ENCODE measurements at places on chromosomes 11 and 22. TPM values are rescaled to one million over a fixed set of nuclear protein-coding genes. Genes with fewer than 3 reads are reported as not detected.

The NLRP14 gene
- not detected for total RNA-seq

The SAA2 gene
- total RNA-seq: 7.6 TPM

The UBQLNL gene
- 0.61 TPM for total RNA-seq

- DNase-seq: no peak
Measured at GRCh38 chr11:111513240-111513605, 1.0 kb upstream of the BTG4 start.

- no peak for DNase-seq
Measured at GRCh38 chr11:110525883-110526282, 96.1 kb downstream of the FDX1 start.

- DNase-seq: no peak
Measured at GRCh38 chr11:74744277-74744676, 4.4 kb upstream of the RNF169 start.

GRCh38 chr11:86592047-86592591 lies 80.3 kb downstream of the ME3 start:
- DNase-seq: no peak

- no peak for DNase-seq
Measured at GRCh38 chr11:96567667-96568066, 177.9 kb downstream of the JRKL start.

- no peak for DNase-seq
Measured at GRCh38 chr11:82673631-82674030, 60.0 kb downstream of the FAM181B start.

- peak; percentile 16 for DNase-seq
Measured at GRCh38 chr11:117177534-117178209, 871 bp upstream of the SIDT2 start.

GRCh38 chr11:76251226-76251575 lies 44.9 kb upstream of the WNT11 start:
- no peak for DNase-seq

DNA sequence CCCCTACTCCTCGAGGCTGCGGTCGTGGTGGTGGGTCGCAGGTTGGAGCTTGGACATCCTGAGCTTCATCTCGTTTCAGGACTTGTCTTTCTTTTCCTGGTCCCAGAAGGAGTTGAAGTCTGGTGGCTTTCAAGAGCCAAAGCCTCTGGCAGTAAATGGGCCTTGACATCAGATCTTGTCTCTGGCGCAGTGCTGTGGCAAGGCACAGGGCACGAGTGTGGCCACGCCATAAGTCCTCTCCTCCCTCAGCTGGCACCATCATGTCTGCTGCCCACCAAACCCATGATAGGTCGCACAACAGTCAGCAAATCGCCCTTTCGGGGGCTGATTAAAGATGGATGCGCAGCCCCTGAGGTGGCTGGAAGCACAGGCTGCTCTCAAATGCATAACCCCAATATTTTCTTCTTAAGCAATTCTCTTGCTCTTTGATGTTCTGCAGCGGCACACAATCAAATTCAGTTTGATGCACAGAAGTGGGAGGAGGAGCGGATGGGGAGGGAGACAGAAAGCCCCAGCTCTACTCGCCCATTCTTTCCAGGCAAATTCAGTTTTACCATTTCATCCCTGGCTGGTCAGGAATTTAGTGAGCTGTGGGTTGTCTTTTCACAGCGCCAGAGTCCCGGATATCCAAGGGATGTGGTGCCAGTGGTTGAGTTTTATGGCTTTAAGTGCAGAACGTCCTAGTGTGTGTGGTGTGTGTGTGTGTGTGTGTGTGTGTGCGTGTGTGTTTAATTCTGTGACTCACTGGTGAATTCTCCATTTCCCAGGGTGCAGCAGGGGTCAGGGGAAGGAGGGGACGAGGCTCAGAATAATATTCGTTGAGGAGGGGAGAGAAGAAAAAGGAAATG lies 162.0 kb downstream of the DSCAML1 start:
- DNase-seq: no peak

- no peak for DNase-seq
Measured at GRCh38 chr11:78376858-78377257, 40.8 kb downstream of the GAB2 start.

- DNase-seq: peak; percentile 87
Measured at GRCh38 chr11:67262731-67263675, 3.3 kb upstream of the GRK2 start.

DNA sequence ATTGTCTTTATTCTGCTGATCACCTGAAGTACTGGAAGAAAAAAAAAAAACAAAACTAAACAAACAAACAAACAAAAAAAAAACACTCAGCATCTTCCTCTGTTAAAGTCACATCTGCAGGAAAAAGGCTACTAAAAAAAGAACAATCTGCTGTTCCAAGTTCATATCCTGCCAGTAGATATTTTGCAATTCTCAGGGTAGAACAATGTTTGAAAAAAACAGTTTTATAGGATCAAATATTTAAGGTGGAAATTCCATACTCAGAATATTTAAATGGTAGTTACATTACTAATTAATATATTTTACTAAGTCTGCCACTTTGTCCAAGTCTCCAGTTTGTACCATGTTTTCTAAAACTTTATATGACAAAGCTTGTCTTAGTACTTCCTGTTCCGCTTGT lies 175.2 kb downstream of the SBF2 start:
- DNase-seq: no peak

- no peak for DNase-seq
Measured at GRCh38 chr11:111604392-111605009, 2.3 kb downstream of the SIK2 start.

GRCh38 chr11:114250993-114251814 lies 45.0 kb upstream of the NNMT start:
- DNase-seq: no peak

- DNase-seq: no peak
Measured at GRCh38 chr11:2399488-2400068, 972 bp upstream of the TSSC4 start.

Data from adrenal gland (tissue), 19 donors.